Tongue (tissue), 3 donors: ENCODE measurements at places on chromosomes 12 and 14. TPM values are rescaled to one million over a fixed set of nuclear protein-coding genes. Genes with fewer than 3 reads are reported as not detected.

Gene FAM181A
- 0.31 TPM for total RNA-seq

Gene SOAT2
- not detected for total RNA-seq

Gene ATXN2
- 51.4 TPM for total RNA-seq

Gene PRR4
- 19.3 TPM for total RNA-seq

Gene DNAI7
- total RNA-seq: 1.5 TPM

Gene SLC17A8
- total RNA-seq: 3.2 TPM

Gene SERPINA10
- not detected for total RNA-seq

Gene PLEKHH1
- total RNA-seq: 4.3 TPM

Gene CLMN
- 8.5 TPM for total RNA-seq

Gene KLRC1
- 0.72 TPM for total RNA-seq

Gene NOXRED1
- not detected for total RNA-seq

Gene RPAP3
- 19.9 TPM for total RNA-seq

Gene LMNTD1
- total RNA-seq: not detected

Gene PRH2
- total RNA-seq: 335 TPM

Gene FBLN5
- total RNA-seq: 65.3 TPM

Gene KRT72
- 0.21 TPM for total RNA-seq

Gene NEUROD4
- not detected for total RNA-seq

Gene SYT1
- total RNA-seq: 1.6 TPM
